Fibroblast of skin of left quadriceps (primary cell): ENCODE measurements at places on chromosomes 13 and 19.

- DNase-seq: no peak
These were observed 46.2 kb downstream of the KLF2 start for GRCh38 chr19:16370641-16371391.

- DNase-seq: peak; percentile 34
These were observed 1.3 kb downstream of the FARP1 start for GRCh38 chr13:98144027-98144741.

DNA sequence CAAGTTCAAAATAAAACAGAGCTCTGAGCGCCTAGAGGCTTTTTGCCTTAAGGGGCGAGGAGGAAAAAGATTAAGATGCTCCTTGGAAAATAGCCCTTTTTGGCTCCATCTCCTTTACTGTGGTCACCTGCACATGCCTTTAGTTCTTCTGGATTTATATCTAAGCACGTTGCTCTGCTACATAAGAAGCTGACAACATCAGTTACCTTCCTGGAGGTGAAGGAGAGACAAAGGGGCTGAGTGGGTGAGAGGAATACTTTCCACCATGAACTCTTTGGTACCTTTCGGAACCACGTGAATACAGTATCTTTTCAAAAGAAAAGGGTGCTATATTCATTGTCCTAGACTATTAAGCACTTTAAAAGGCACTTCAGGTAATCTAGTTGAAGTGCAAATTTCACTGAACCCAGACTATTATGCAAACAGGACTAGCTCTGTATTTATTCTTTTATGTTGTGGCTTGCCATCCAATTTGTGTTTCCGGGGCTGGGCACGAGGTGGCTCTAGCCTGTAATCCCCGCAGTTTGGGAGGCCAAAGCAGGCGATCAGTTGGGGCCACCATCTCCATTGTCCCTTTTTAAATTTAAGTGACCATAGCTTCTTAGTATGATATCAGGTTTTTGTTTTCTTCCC lies 201.5 kb downstream of the TM9SF2 start:
- no peak for DNase-seq

- no peak for DNase-seq
These were observed 1132.6 kb upstream of the SLC10A2 start for GRCh38 chr13:104198801-104199200.

- no peak for DNase-seq
These were observed 69.6 kb upstream of the ARGLU1 start for GRCh38 chr13:106637519-106637918.
